Central memory CD4-positive, alpha-beta T cell (primary cell): ENCODE measurements at places on chromosomes 6 and 20.

- DNase-seq: no peak
Observed at GRCh38 chr6:43338243-43338642, 29.6 kb upstream of the CRIP3 start.

DNA sequence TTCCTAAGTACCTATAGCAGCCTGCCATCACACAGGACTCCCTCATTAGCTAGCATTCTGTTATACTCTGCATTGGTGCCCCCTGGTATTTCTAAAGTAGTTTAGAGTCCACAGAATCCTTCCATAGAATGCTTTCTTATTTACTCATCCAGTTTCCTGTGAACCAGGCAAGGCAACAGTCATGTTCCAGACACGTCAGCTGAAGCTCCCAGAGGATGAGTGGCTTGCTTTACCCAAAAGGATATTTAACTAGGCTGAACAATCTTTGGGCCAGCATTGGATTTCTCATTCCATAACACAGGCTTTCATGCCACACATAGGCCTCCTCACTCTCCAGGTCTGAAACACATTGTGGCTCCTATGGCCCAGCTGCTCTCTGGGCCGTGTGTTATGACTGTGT lies 203.8 kb upstream of the MAP3K7 start:
- DNase-seq: no peak

DNA sequence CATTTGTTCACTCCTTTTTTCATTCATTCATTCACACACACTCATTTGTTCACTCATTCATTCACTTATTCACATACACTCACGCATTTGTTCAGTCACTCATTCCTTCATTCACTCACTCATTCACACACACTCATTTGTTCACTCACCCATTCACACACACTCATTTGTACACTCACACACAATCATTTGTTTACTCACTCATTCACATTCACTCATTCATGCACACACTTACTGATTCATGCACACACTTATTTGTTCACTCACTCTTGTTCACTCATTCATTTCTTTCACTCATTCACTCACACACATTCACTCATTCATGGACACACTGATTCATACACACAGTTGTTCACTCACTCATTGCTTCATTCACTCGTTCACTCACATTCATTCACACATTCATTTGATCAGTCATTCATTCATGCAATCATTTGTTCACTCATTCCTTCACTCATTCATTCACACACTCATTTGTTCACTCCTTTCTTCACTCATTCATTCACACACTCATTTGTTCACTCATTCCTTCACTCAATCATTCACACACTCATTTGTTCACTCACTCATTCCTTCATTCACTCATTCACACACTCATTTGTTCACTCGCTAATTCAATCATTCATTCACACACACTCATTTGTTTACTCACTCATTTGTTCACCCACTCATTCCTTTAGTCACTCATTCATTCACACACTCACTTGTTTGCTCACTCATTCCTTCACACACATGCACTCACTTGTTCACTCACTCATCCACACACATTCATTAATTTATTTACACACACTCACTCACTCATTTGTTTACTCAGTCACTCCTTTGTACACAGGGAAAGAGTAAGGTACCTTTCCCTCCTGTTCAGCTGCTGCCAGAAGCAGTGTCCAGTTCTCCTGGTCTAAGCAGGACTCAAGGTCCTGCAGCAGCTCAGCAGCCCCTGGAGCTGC lies 50.7 kb upstream of the BHLHE23 start:
- no peak for DNase-seq

DNA sequence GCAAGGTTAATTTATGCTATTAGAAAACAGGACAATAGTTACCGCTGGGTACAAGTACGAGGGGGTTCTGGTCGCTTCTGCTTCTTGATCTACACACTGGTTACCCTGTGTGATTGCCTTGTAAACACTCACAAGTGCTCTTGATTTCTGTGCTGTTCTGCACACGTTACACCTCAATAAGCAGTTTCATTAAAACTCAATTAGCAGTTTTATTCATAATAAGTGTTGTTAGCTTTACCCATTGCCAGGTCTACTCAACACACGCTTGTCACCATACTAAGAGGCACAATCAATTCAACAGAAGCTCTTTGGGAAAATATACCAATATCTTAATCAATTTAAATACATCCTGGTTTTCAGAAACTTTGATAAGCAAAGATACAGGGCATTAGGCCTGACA lies 20.4 kb downstream of the BMP7 start:
- no peak for DNase-seq

GRCh38 chr20:63016514-63017075 lies 9.8 kb upstream of the BHLHE23 start:
- no peak for DNase-seq

- no peak for DNase-seq
Observed at GRCh38 chr6:163965426-163966348, 551.2 kb downstream of the QKI start.

DNA sequence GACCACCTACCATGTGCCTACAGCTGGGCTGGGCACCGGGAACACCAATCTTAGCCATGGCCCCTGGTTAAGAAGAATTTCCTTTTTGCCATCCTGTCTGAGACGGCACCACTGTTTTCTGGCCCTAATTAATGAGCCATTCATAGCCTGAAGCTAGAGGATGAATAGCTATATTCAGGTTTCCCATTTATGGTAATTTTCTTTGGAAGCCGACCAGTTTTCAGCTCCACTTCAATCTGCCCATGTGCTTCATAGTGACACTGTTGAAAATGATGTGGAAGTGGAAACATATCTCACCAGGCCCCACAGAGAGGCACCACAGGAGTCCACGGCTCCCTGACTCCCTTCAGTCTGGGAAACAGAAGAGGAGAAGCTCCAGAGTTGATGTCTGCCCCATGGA lies 22.6 kb upstream of the ULBP3 start:
- no peak for DNase-seq

DNA sequence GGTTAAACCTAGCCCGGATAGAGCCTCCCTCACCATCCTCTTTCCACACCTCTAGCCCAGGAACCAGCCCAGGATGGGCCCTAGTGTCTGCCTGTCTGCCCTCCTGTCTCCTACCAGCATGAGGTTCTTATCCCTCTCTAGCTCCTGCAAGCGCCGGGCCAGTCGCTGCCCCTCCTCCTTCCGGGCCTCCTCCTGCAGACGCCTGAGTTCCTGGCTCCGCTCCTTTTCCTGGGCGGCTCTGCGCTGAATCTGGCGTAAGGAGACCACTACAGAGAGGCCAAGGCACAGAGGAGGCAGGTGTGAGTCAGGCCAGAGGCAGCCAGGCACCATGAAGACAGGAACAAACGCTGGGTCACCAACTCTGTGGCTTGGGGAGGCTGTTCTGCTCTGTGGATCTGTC lies 4.3 kb upstream of the PSORS1C2 start:
- DNase-seq: no peak

DNA sequence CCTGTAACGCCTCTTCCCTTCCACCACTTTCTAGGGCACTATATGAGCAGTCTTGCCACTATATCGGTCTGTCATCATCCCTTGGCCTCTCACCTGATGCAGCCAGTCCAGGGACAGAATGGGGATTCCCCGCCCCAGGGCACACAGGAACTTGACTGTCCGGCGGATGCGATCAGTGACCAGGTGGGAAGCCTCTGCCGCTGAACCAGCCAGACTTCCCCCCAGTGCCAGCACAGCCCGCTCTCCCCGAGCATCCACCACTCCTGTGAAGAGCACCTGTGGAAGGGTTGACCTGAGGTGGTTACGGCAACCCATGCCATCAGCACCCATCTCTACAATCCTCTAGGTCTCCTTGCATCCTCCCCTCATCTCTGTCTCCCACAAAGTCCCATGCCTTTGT lies 12.2 kb upstream of the NRM start:
- no peak for DNase-seq

- no peak for DNase-seq
Observed at GRCh38 chr6:40485300-40485699, 101.9 kb downstream of the LRFN2 start.

DNA sequence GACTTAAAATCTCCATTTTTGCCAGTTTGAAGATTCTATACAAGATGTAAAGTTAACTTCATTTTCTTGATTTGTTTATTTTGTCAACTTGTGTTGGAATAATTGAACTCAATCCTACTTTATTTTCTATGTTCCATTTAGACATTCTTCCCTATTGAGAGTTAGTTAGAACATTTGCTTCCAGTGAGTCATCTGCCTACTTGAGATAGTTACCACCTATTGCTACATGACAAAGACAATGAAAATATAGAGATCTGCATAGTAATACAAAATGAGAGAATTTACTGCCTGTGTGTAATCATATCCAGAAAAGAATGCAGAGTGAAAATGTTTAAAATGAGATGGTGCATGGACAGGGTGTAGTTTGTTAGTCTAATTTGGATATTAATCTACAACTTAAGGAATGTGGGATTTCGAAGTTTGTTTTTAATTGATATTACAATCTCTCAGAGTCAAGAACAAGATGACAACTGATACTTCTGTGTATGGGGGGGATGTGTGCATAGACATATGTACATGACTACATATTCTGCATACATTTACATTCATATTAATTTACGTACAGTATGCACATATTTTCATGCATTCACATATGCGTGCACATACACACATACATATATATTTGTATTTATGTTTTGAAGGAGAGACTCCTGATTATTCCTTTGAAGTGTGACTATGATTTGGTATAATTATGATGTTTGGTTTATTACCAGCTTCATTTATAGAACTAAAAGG lies 420.1 kb downstream of the NKAIN2 start:
- no peak for DNase-seq

DNA sequence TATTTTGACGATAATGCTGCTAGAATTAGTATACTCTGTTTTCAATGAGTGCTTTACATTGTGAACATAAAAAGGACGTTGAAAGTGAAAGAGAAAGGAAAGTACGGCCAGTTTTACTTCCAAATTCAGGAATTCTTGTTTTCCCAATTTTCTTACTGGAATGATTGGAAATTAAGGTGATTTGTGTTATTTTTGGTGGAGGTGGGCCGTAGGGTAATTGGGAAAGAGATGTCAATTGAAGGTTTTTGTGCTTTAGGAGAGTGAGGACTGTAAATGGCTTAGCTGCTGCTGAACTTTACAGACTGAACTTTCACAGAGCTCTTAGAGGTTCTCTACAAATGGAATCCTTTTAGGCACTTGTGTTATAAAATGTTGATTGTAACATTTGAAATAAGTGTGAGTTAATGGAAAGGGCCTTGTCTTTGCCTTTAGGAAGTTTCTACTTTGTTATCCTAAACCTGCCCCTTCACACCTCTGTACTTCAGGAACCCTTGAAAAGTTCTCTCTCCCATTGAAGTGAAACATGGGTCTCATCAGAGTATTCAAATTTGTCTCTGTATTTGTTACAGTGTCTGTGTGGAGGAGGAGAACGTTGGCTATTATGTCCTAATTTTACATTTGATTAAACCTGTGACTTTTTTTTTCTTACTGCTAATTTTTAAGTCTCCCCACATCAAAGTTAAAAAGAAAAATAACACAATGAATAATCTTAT lies 256.4 kb downstream of the ARID1B start:
- no peak for DNase-seq

DNA sequence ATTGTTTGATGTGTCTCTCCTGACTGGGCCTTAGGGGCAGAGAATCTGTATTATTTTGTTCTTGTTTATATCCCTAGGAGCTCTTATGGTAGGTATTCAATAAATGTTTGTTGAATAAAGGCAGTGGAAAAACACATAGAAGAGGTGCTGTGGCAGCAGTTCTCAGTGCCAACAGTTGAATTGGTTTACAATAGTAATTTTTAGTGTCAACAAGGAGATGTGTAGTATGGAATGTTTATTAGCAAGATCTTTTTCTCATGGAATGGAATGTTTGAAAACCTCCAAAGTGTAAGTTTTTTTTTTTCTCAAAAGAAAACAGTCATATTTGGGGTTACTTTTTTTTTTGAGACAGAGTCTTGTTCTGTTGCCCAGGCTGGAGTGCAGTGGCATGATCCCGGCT lies 28.0 kb downstream of the ASXL1 start:
- DNase-seq: no peak

GRCh38 chr6:107977283-107977682 lies 19.3 kb upstream of the SEC63 start:
- DNase-seq: no peak

DNA sequence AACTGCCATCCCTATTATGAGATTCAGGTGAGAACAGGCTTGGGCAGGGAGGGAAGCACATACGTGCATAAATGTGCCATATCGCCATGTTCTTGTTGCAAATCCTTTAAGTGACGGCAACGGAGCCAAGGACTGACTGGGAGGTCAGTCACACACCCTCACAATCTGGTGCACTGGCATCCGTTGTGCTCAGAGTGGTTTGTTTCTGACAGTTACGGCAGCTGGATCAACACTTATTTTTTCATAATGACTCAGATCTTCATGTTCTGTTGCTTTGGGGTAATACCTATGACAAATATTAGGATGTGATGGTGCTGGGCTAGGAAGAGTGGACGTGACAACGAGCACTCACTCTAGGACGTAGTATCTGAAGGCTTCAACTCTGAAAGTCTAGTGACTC lies 56.2 kb upstream of the PREP start:
- DNase-seq: no peak

GRCh38 chr6:35663447-35664235 lies 25.1 kb downstream of the FKBP5 start:
- DNase-seq: no peak

GRCh38 chr6:116528133-116528532 lies 16.7 kb downstream of the CALHM5 start:
- DNase-seq: no peak

- DNase-seq: no peak
Observed at GRCh38 chr20:46257887-46258286, 50.4 kb downstream of the CDH22 start.

GRCh38 chr6:160995271-160995670 lies 3.7 kb downstream of the MAP3K4 start:
- DNase-seq: no peak

- DNase-seq: no peak
Observed at GRCh38 chr20:33656010-33656782, 5.9 kb upstream of the C20orf144 start.

DNA sequence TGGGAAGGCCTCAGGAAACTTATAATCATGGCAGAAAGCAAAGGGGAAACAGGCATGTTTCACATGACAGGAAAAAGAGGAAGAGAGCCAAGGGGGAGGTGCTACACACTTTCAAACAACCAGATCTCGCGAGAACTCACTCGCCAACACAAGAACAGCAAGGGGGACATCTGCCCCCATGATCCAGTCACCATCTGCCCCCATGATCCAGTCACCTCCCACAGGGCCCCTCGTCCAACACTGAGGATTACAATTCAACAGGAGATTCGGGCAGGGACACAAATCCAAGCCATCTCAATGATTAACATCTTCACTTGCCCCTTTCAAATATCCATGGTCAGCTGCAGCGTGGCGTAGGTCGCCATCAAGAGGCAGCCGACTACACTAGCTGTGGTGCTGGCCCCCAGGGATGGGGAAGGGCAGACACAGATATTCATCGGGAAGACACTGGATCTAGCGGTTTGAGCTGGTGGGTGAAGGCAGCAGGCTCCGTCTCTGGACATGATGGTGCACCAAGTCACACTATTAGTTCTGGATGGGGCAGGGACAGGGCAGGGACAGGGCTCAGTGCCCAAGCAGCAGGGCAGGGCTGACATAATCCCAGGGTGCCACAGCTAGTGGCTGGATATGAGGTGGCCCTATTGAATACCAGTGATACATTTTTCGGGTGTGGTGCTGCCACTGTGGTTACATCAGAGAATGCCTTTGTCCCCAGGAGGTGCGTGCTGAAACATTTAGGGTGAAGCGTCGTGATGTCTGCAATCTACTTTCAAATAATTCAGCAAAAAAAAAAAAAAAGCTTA lies 31.6 kb downstream of the TUBB2B start:
- DNase-seq: no peak
